ENCODE measurements at places on chromosomes 5 and 9.

- DNase-seq: no peak
These were observed 9.9 kb downstream of the TEK start for GRCh38 chr9:27118916-27119315.

DNA sequence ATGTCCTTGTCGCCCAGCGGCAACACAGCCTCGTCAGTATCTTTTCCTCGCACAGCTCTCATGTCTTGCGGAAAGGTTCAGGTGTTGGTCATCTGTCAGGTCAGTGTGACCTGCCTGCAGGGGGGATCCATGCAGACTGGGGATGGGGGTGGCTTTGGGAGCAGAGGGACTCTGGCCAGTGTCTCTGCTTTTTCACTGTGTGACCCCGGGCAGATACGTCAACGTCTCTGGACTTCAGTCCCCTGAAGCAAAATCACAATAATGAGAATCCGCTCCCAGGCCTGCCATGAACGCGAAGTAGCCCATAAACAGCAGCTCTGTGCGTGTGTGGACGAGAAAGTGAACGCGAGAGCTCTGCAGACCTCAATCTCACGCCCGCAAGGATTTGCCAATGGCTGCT is 75.7 kb upstream of the FCN1 start:
- no peak for DNase-seq

DNA sequence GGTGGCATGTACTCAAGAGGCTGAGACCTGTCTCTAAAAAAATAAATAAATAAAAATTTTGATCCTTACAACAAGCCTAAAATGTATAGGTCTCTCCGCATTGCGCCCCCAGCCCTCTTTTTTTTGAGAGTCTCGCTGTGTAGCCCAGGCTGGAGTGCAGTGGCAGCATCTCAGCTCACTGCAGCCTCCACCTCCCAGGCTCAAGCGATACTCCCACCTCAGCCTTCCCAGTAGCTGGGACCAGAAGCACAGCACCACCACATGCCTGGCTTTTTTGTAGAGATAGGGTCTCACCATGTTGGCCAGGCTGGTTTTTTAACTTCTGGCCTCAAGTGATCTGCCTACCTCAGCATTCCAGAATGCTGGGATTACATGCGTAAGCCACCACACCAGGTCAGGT is 2.2 kb upstream of the GARIN3 start:
- no peak for DNase-seq

DNA sequence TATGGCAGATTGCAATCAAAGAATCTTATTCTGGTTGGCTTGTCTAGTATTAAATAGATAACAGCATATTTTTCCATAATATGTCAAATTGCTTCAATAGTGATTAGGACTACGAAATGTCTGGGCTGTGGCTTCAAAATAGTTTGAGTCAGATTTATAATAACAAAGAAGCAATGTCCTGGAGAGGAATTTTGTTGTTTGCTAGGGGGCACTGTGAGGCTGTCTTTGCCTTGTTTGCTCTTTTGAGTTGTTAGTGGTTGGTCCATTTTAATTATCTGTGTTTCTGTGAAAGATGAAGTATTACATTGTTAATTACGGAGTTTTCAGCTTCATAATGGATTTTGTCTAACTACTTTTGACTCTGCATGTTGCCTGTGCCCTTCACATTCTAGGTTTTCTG is 713.6 kb downstream of the TLE4 start:
- DNase-seq: no peak

DNA sequence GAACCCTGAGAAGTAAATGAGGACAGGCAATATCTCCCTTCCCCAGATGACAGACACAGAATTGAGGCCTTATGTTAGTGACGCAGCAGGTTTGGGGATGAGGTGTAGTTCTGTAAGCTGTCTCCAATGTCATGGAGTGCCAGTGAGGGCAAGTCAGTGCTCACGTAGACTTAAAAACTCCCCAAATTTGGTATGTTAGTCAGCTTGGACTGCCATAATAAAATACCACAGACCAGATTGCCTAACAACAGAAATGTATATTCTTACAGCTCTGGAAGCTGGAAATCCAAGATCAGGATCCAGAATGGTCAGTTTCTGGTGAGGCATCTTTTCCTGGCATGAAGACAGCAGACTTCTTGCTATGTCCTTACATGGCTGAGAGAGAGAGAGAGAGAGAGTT is 14.9 kb downstream of the FOXI1 start:
- DNase-seq: peak; percentile 24

Data from activated CD8-positive, alpha-beta memory T cell treated with anti-CD3 and anti-CD28 coated beads for 24 hours (primary cell).